Activated naive CD4-positive, alpha-beta T cell (primary cell): ENCODE measurements at places on chromosomes 3 and 15.

DNA sequence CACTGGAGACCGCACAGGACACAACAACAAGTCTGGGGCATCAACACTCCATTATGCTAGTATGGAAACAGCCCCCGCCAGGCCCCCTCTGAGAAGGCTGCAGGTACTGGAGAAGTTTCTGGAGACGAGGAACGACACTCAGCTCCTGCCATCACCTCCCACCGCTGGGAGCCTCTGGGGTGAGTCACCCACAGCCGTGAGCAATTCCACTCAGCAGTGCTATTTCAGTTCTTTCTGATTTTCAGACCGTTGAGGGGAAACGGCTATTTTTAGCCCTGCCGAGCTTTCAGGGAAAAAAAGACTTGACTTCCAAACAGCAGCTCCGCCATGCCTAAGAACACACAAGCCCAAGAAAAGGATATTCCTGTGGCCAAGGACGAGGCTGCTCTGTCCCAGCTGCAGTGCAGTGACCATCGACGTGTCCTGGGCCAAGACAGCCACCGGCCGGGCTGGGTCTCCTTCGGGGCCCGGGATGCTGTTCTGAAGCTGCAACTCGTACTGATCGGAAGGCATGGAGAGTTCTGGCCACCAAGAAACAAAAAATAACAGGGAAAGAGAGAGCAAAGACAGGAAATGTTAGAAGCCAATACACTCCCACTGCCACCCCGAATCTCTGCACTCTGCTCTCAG, 40.8 kb downstream of the NUP210 start:
- DNase-seq, result no peak

DNA sequence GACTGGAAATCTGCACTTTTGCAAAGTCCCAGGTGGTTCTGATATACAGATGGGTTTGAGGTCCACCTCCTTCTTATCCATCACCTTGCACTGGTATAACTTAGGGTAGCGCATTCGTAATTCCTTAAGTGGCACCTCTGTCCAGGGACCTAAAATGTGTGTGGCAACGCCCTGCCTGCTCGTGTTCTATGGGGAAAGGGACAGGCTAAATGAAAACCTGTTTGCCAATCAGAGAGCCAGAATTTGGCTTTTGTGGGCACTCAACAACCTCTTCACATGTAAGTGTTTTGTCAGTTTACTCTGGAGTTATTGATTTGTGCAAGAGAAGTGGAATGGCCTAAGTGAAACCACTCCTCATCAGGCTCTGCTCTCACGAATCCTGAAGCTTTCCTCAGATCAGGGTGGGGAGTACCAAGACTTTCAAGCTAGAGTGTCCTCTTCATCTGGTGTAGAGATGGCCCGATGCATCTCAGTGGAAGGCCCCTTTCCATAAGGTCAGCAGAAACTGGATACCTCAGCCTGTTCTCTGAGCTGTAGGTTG, 138.3 kb downstream of the ALDH1A2 start:
- DNase-seq, result no peak

DNA sequence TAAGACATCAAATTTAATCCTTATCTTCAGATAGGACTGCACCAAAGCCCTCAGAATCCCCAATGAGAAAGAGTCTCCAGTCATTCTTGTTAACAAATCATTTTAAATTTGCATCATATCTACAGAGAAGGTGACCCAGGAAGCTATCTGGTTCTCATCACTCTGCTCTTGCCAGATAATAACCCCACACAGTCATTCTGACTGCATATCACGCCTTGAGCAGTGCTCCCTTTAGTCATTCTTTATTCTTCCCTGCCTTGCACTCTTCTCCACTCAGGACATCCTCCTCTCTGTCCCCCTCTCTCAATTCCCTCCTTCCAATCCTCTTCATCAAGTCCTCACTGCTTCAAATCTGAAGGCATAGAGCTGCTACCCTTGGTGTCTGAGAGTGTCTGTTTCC, 83.7 kb upstream of the COL6A6 start:
- DNase-seq, result no peak

- no peak for DNase-seq
These were observed 4.2 kb downstream of the PTPRG start for GRCh38 chr3:61565569-61565968.

DNA sequence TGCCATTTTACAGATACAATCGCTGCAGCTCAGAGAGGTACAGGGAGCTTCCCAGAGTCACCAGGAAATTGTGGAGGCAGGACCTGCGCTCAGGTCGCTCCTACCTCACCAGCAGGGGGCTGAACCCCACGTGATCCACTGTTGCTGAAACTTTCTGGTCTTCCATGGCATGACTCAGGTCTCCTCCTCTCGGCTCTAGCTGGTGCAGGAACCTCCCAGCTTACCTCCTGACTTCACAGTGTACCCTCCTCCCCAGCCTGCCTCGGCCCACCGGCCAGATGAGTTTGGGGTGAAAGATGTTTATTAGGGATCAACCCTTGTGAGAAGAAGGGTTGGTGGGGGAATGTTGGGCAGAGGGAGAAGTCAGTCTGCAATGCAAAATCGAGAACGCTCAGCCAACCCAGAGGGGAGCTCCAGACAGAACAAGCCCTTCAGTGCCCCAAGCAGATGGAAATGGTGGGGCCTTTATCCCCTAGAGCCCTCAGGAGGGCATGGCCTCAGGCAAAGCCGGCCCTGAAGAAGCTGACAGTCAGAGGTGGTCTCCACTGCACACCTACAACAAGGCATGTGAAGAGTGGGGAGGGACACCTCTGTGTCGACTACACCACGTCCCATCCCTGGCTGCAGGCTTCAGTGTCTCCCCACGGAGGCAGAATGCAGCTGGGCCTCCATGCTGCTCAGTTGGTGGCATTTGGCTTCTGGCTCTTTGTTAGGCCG, 118.6 kb upstream of the PRR20G start:
- no peak for DNase-seq

- no peak for DNase-seq
These were observed 297.3 kb downstream of the MECOM start for GRCh38 chr3:169365993-169366915.

GRCh38 chr15:87710406-87710805, 546.1 kb downstream of the NTRK3 start:
- DNase-seq, result no peak

- DNase-seq, result no peak
These were observed 38.7 kb downstream of the ZIC4 start for GRCh38 chr3:147367676-147368075.

GRCh38 chr3:40191850-40192448, 117.6 kb upstream of the EIF1B start:
- peak; percentile 3 for DNase-seq

DNA sequence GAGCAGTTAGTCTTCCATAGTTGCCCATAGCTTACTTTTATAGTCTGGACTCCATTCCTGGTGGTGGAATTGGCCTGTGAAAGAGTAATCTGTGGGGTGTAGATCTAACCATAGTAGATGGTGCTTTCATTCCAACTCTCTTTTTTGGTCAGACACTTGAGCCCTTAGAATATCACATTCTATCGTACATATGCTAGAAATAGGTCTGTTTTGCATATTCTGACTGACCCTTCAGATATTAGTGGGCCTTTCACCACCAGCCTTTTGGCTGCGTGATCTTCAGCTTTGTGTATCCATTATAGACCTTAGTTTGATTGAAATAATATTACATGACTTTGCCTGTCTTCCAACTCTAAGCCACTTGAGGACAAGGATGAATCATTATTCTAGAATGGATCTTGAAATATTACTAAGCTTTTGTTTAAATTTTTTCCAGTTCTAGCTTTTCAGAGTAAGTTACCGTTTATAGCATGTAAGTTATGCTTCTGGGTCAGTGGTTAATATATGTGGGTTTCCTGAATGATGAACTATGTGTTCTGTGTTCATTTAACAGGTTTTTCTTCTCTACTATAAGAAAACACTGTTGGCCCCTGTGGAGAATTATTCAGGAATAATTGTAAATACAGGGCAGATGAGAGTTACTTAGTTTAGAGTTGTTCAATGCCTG, 8.7 kb downstream of the RAB7A start:
- DNase-seq, result no peak

GRCh38 chr3:122111974-122112373, 56.8 kb downstream of the CD86 start:
- no peak for DNase-seq

DNA sequence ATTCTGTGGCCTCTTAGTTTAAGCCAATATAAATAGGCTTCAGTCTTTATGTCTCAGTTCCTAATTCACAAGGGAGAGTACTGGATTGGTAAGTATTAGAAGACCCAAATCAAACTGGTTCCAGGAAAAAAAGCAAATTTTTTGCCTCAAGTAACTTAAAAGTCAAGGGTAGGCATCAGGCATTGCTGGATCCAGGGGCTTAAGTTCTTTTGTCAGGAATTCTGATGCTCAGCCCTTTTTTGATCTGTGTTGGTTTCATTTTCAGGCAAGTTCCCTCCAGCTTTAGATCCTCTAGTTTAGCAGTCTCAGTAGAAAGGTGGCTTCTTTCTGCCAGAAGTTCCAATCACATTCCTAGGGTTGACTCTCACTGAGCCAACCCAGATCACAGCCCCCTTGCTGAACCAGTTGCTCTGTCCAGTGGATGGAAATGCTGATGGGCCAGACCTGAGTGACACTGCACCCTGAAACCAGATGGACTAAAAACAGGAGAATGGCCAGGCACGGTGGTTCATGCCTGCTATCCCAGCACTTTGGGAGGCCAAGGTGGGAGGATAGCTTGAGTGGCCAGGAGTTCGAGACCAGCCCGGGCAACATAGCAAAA, 253.5 kb downstream of the SHQ1 start:
- DNase-seq, result no peak

- no peak for DNase-seq
These were observed 109.3 kb downstream of the ZIC1 start for GRCh38 chr3:147518465-147518864.

GRCh38 chr3:103601666-103602065, 1166.9 kb downstream of the ZPLD1 start:
- DNase-seq, result no peak

DNA sequence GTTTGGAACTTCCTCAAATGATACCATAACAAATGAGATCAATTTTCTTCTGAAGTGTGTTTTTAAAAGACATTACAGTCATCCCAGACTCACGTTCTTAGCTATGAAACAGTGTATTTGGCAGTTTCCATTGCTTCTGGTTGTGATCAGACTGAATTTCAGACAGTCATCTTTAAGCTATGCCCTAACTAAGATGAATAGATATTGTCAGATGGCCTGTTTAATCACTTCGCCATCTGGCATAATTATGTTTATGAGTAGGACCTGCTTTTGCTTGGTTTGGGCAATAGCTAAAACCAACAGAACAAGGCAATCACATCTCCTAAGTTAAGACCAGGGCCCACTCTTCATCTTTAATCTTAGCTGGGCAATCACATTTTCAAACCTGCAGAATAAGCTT, 313.1 kb downstream of the SV2B start:
- no peak for DNase-seq

- DNase-seq, result no peak
These were observed 132.2 kb downstream of the TMCO5A start for GRCh38 chr15:38066612-38067011.

GRCh38 chr15:90957031-90957790, 2.5 kb downstream of the RCCD1 start:
- no peak for DNase-seq

GRCh38 chr3:146498002-146498736, 28.8 kb upstream of the PLSCR2 start:
- DNase-seq, result no peak

DNA sequence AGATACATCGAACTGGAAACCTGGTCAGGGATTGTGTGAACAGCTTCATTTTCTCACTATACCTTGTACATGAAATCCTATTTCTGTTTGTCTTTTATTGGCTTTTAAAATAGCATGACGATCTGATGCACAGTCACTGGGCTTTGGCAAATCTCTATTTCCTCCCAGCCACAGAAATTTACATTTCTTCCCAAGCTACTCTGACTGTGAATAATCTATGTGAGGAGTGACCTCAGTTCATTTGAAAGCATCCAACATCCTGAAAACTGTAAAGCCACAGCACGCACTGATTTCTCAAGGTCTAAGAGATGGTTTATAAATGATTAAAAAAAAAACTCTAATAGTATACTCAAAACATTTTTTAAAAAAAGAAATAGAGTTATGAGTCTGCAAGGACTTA, 450.3 kb downstream of the IL5RA start:
- no peak for DNase-seq

- DNase-seq, result no peak
These were observed 27.9 kb downstream of the PDIA5 start for GRCh38 chr3:123094516-123095313.

- no peak for DNase-seq
These were observed 156.6 kb downstream of the NR1D2 start for GRCh38 chr3:24101676-24102168.

DNA sequence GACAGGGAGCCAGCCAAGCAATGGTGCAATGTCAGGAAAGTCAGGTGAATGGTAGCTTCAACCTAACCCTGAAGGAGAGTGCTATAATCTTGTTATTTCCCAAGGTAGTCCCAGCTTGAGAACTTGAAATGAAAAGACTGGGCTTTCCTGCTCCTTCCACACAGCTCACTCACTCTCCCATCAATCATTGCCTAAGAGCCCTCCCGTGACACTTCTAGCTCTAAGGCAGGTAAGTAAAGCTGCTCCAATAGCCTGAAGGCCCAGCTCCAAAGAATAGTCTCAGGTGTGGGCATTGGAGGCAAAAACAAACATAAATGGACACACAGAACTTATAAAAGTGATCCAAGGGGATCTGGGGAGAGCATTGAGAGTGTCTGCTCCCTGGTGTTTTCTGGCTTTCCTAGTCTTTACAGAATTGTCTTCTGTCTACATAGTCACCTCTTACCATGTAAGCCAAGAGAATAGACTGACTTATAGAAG, 63.1 kb upstream of the TBC1D5 start:
- DNase-seq, result no peak

DNA sequence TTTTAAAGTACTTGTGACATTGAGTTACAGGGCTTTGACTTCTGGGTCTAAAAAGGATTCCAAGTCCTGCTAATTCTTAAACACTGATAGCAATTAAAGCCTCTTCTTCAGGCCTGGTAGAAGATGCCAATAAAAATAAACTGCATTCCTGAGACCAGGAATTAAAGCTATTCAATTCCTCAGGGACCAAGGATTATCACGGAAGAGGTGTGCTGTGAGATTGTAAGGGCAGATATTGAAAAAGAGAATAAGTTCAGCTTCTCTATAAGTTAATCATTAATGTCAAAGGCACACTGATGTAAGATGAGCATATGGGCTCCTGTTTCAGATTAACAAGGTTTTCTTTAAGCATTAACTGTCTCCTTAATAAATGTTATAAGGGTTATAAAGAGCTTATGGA, 611.3 kb downstream of the SI start:
- no peak for DNase-seq
